ENCODE measurements at places on chromosomes 16 and 17.

- DNase-seq, result no peak
Measured at GRCh38 chr17:81680150-81680549, 3.4 kb downstream of the ARL16 start.

DNA sequence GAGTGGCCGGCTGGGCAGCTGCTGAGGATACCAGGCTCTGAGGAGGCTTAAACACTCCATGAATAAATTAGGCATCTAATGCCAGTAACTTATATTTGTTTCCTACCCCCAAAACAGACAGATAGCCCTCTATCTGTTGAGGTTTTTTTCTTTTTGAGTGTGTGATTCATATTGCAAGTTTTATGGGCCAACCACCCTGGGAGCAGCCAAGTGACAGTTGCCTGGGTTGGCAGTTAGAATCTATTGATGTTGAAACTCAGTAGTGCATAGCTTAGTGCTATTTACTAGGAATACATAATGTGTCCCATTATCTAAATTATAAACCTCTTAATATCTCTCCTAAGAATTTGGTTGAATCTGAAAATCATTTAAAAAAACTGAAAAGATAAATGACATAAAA, 397.4 kb downstream of the CA10 start:
- no peak for DNase-seq

GRCh38 chr17:58693208-58693607, 806 bp downstream of the RAD51C start:
- DNase-seq, result no peak

DNA sequence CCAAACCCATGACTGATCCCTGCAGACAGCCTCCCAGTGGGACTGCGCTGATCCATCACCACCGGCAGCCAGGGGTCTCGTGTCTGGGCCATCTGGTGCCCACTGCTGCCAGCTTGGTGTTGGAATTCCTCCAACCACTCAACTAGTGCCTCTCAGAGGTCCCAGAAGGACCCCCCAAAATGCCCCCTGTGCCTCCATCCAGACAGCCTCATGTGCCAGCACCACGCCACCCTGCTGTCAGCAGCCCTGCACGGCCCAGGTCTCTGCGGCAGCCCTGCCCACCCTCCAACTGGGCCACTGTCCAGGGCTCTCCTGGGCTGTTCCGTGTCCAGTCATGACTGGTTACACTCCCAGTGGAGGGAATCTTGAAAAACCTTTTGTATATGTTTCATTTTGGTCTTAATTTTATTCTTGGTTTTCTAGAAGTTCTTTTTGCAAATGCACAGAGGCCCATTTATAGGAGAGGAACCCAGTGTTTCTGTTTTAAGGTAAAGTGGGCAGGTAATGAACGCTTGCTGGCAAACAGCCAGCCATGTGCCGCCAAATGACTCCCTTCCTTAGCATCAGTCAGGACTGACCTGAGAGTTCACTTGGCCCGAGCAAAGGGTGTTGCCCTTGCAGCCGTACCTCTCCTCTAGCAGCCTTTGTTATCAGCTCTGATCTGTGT, 34.6 kb downstream of the GRIN2C start:
- no peak for DNase-seq

DNA sequence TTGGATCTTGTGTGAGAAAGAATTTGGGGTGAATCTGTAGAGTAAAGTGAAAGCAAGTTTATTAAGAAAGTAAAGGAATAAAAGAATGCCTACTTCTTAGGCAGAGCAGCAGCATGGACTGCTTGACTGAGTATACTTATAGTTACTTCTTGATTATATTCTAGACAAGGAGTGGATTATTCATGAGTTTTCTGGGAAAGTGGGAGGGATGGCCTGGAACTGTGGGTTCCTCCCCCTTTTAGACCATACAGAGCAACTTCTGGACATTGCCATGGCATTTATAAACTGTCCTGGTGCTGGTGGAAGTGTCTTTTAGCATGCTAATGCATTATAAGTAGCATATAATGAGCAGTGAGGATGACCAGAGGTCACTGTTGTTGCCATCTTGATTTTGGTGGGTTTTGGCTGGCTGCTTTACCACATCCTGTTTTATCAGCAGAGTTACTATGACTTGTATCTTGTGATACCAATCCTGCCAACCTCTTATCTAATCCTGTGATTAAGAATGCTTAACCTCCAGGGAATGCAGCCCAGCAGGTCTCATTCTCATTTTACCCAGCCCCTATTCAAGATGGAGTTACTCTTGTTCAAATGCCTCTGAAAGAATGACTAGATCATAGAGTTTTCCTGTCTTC, 58.7 kb downstream of the HSD17B2 start:
- peak; percentile 72 for DNase-seq

- peak; percentile 92 for DNase-seq
Measured at GRCh38 chr16:3553138-3553923, 23.9 kb downstream of the NLRC3 start.

- no peak for DNase-seq
Measured at GRCh38 chr16:48511716-48512115, 98.3 kb downstream of the N4BP1 start.

- DNase-seq, result no peak
Measured at GRCh38 chr17:67151717-67152116, 93.3 kb downstream of the HELZ start.

DNA sequence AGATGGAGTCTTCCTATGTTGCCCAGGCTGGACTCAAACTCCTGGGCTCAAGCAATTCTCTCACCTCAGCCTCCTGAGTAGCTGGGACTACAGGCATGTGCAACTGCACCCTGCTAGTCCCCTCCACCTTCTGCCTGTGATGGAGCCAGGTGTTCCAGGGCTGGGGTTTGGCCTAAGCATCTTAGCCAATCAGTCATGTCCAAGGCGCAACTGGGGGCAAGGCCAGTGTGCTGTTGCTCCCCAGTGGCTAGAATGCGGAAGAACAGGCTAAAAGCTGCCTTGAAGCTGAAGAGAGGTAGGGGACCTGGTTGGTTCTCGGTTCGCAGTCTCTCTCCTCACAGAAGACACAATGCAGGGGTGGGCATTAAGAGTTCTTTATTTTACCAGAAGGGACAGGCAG, 18.6 kb downstream of the FLOT2 start:
- peak; percentile 86 for DNase-seq
